ENCODE measurements at places on chromosomes 5 and 9. TPM values are rescaled to one million over a fixed set of nuclear protein-coding genes. Genes with fewer than 3 reads are reported as not detected.
A peak's percentile ranks its signal among the peaks of the same experiment; 100 is the strongest.

DNA sequence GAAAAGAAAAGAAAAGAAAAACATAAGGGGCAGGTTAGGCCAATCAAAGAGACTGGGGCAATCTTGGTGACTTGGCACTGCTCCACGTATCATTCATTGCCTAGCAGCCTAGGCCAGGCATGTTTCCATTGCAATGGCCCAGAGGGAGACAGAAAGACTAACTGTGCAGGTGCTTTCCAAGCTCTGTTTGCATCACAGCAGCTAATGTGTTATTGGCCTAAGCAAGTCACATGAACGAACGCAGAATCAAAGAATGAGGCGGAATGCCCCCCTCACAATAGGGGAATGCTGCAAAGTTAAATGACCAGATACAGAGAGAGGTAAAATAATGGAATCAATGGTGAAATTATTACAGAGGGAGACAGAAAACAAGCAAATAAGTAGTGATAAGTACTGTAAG is 11.1 kb upstream of the VPS13A start:
- DNase-seq = no peak

GRCh38 chr5:23684103-23684502 is 176.7 kb downstream of the PRDM9 start:
- DNase-seq = no peak

- no peak for DNase-seq
Measured at GRCh38 chr5:10099548-10099947, 150.1 kb downstream of the ATPSCKMT start.

- no peak for DNase-seq
Measured at GRCh38 chr9:79632705-79633104, 60.9 kb downstream of the TLE4 start.

DNA sequence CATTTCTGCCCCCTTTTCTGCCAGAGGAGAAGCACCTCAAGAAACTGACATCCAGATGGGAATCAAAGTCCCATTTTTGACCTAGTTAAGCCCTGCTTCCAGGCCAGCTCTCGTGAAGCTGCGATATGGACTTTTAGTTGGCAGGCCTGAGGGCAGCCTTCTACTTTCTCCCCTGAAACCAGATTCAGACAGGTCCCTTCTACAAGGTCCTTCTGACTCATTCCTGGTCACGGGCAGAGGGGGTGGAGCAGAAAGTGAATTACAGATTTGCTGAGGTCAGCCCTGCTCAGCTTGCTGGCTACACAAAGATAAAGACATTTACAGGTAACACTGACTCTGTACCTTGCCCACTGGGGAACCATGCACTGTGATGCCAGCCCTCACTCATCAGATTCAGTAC is 52.8 kb upstream of the TUT7 start:
- DNase-seq = peak; percentile 50

- no peak for DNase-seq
Measured at GRCh38 chr9:136725612-136726011, 13.2 kb downstream of the DIPK1B start.

DNA sequence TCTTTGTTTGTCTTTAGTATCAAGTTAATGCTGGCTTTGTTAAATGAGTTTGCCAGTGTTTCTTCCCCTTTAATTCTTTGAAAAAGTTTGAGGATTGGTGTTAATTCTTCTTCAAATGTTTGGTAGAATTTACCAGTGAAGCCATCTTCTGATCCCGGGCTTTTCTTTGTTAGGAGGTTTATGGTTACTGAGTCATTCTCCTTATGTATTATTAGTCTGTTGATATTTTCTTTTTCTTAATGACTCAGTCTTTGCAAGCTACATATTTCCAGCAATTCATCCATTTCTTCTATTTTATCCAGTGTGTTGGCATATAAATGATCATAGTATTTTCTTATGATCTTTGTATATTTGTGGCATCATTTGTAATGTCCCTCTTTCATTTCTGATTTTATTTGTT is 74.5 kb upstream of the SPINK5 start:
- DNase-seq = no peak

DNA sequence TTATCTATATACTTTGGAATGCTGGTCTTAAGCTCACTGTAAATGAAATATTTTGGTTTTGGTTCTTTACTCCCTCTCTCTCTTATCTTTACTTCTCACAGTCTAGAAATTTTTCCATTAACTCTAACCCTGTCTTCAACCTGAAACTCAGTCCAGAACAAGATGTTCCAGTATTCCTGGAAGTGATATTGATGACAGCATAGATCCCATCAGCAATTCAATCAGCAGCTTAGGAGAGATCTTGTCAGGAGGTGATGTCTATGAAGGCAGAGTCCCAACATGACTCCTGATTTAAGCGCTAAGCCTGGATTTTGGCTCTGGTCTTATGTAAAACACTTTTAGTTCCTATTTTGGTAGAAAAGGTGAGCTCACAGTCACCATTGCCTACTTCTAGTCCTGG is 52.6 kb downstream of the RFK start:
- no peak for DNase-seq

GRCh38 chr9:78601957-78602565 is 305.1 kb downstream of the PSAT1 start:
- DNase-seq = peak; percentile 30

GRCh38 chr5:56917534-56917933 is 8.1 kb downstream of the SETD9 start:
- DNase-seq = no peak

EQTN gene
- not detected for total RNA-seq

SLC4A9 gene
- total RNA-seq = 0.73 TPM

ASS1 gene
- total RNA-seq = 8.6 TPM

TAF11L10 gene
- not detected for total RNA-seq

GRXCR2 gene
- not detected for total RNA-seq

TIMD4 gene
- 2.3 TPM for total RNA-seq
